ENCODE measurements at places on chromosomes 3 and 15.

- DNase-seq, result no peak
Measured at GRCh38 chr15:32794973-32795372, 77.2 kb downstream of the GREM1 start.

GRCh38 chr15:98800437-98801233 is 152.3 kb downstream of the IGF1R start:
- no peak for DNase-seq

- no peak for DNase-seq
Measured at GRCh38 chr15:85603703-85604102, 191.0 kb downstream of the KLHL25 start.

DNA sequence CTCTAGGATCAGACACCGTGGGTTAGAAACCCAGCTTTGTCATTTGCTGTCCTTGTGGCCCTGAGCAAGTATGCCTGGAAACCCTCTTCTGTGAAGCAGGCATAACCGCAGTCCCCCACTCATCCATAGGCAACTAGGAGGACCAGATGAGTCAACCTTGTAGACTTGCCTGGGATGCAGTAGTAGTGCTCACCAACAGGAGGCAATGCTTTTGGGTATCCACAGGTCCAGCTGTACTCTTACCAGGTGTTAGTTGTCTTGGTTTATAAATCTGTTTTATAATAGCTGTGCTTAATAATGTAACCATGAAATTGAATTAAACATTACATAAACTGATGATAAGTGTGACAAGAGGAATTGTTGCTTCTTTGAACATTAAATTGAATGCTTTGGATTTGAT is 389.3 kb downstream of the IL20RB start:
- DNase-seq, result no peak

DNA sequence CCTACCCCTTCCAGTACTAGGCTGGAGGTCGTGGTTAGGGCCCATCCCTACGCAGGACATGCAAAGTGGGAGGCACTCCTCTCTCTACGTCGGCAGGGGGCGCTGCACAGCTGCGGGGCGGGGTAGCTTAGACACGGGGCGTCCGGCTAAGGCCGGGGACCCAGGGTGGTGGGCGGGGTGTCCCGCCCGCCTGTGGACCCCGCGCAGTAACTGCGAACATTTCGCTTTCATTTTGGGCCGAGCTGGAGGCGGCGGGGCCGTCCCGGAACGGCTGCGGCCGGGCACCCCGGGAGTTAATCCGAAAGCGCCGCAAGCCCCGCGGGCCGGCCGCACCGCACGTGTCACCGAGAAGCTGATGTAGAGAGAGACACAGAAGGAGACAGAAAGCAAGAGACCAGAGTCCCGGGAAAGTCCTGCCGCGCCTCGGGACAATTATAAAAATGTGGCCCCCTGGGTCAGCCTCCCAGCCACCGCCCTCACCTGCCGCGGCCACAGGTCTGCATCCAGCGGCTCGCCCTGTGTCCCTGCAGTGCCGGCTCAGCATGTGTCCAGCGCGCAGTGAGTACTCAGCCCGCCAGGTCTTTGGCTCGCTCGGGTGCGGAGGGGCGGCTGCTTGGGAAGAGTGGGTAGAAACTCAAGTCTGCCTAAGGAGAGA is at the start of gene IL12A:
Gene IL12A (plus strand): TSS at position 219 of the 655 bp plus-strand sequence.
- DNase-seq, result peak; percentile 81

GRCh38 chr3:14631687-14632441 is 19.7 kb upstream of the CCDC174 start:
- no peak for DNase-seq

DNA sequence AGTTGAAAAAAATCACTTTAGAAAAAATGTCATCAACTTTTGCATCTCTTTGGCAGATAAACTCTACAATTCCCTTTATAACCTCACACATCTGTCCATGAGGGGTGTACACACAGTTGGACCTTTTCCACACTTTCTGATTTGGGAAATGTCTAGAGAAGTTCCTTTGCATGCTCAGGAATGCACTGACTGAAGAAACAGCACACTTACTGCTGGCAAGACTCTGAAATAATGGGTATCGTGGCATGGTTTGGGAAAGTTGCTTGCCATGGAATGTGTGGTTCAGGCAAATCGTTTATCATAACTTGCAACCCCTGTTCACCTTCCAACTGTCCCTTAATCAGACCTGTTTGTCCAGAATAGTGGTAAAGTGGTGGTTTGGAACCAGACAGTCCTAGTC is 135.3 kb upstream of the TGFBR2 start:
- DNase-seq, result no peak

DNA sequence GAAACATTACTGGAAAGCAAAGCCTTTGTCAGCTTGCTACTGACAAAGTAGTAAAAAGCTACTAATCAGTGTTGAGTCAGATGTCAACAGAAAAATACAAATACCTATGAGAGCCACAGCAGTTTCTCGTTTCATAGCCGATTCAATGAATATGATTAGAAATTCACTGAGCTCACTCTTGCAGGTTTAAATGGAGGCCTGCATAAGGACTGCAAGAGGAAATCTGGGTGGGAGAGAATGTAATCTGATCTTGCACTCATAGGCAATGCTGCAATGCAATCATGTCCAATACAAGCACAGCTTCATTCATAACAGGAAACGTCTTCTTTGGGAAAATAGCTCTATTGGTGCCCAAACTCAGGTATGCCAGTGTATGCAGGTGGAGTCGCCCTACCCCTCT is 608.8 kb downstream of the ROBO2 start:
- no peak for DNase-seq

GRCh38 chr15:61489571-61489970 is 260.5 kb upstream of the RORA start:
- no peak for DNase-seq

GRCh38 chr3:31661286-31661685 is 128.6 kb downstream of the STT3B start:
- DNase-seq, result no peak

DNA sequence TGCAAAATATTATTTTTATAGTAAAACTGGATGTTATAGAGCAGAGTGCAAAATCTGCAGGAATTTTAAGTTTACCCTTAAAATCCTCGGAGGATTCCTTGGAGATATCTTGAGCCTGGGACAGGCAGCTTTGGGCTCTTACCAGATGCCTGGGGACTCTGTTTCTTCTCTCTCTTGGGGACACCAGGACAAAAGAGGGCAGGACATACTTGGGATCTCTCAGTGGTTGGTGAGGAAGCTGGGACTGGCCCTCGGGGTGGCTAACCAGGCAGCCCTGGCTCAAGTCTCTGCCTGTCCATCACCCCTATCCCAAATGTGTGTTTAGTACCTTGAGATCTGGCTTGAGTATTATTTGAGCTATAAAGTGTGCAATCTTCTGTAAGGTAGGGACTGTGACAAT is 38.6 kb downstream of the TKT start:
- DNase-seq, result no peak

DNA sequence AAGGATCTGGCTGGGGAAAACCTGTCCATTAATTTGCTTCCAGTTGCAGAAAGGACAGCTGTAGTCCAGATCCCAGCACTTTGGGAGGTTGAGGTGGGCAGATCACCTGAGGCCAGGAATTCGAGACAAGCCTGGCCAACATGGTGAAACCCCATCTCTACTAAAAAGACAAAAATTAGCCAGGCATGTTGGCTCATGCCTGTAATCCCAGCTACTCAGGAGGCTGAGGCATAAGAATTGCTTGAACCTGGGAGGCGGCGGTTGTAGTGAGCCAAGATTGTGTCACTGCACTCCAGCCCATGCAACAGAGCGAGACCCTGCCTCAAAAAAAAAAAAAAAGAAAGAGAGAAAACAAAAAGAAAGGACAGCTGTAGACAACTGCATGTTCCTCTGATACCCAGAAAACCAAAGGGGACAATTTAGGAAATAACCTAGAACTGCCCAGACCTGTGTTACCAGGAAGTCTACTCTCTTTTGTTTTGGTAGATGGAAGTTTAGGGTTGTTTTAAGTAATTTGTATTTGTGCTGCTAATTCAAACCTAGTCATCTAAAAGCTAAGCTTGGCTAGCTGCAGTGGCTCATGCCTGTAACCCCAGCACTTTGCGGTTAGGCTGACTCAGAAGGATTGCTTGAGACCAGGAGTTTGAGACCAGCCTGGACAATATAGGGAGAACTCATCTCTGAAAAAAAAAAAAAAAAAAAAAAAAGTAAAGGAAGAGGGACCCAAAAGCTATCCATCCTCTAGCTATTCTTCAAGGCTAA is 22.7 kb downstream of the EXD1 start:
- no peak for DNase-seq

DNA sequence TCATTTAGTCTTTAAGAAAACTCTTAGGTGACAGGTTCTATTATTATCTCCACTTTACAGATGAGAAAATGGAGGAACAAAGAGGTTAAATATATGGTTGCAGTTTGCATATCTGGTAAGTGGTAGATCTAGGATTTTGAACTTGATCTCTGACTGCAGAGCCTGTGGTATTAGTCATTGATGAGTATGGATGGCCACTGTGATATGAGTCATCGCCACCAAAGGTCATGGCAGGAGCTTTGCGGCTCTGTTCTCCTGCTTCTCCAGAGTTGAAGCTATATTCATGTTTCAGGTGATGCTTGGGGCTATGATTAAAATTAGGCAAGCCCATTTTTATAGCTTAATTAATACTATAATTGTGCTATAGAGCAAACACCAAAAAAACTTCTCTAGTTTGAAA is 306.2 kb upstream of the DPPA4 start:
- no peak for DNase-seq

- DNase-seq, result no peak
Measured at GRCh38 chr3:77967621-77968020, 927.7 kb downstream of the ROBO2 start.

- peak; percentile 15 for DNase-seq
Measured at GRCh38 chr3:183253528-183254486, 754 bp downstream of the B3GNT5 start.

- DNase-seq, result no peak
Measured at GRCh38 chr15:62209821-62210220, 44.7 kb upstream of the C2CD4B start.

DNA sequence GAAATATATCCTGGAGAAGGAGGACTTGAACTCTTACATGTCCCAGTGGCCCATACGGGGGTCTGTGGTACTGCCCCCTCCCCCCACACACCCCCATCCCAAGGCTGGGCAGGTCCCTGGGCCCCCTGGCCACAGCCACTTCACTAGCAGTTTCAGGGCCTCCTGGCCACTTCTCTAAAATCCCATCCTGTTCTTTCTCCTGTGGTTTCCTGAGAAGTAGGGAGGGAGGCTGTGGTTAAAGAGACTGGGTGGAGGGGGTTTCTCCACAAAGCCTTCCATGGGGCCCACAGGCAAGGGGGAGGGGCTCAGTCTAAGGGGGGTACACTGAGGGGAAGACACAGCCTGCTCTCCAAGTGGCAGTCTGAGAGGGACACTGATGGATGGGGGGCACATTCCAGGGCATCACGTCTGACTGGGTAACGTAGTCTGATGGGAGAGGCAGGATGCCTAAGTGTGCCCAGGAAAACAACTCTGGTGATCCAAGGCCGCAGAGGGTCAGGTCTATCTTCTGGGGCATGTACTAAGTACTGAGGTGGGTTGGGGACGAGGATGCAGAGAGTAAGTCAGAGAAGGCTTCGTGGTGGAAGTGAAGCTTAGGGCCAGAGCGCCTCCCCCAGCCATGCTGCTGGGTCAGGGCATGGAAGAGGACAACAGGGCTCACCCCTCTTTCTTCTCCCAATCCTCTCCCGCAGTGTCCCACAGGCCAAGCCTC is 48.0 kb upstream of the C15orf39 start:
- DNase-seq, result no peak

- no peak for DNase-seq
Measured at GRCh38 chr15:63449731-63450130, 54.7 kb upstream of the USP3 start.

DNA sequence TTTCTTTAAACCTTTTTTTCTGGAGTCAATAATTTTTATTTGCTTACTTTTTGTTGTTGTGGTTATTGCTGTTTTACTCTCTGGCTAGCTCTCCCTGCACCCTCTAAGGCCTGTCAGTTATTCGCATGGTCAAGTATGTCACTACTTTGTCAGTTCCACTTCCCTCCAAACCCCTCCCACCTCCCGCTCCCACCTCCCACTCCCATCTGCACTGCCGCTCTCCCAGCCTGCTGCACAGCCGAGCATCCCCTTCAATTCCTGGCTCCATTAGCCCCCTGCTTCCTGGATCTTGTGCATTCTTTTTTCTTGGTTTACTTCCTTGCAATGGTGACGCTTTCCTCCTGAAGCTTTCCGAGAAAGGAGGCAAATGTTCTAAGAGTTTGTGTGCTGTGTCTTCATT is 218.0 kb downstream of the XXYLT1 start:
- DNase-seq, result no peak

DNA sequence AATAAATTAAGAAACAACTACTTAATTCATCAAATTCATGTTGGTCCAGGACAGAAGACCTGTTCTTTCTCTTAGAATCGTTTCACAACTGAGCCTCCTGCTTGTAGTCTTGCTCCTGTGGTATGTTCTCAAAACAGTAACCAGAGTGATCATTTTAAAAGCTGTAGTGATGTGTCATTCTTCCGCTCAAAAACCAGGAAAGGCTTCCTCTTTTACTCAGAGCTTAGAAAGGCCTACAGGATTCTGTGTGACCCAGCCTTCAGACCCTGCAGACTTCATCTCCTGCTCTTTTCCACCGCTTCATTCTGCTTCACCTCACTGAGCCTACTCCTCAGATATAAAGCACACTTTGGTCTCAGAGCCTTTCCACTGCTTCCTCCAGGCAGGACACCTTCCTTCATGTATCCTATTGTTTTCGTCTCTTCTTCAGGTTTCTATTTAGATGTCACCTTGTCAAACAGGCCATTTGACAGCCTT is 22.7 kb downstream of the ST6GAL1 start:
- no peak for DNase-seq

DNA sequence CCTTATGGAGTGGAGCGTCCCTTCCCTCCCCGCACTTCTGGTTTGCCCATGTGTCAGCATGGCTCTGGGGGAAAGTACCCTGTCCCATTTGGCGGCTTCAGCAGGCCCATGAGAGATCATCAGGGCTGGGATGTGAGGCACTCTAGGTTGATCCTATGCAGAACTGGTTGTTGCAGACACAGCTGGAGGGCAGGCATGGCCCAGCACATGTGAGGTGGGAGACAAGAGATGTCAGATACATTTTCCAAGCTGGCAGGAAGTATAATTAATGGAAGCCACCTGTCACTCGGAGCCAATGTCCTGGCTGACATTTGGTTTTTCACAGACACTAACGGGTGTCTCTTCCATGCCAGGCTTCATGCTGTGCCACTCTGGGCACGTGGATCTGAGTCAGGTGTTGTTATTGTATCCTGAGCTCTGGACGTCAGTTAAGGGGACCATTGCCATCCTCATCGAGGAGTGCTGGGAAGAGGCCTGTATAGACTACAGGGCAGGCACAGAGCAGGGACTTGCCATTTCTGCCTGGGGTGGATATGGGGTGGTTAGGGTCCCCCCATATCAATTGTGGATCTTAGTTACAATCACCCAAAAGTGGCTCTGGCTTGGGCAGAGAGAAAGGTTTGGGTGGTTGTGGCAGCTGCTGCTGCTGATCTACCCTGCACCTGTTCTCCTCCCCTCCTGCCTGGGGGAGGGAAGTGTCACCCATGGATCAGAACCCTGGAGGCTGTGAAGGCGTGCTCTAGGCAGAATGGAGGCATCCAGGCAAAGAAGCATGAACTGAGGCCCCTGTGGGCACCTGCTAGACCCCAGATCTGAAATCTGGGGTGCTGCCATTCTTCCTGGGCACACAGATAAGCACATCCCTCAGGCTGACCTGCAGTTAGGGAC is 140.7 kb downstream of the FBLN2 start:
- DNase-seq, result no peak

All from stimulated activated naive CD4-positive, alpha-beta T cell treated with Interleukin-2 at 50 U/mL for 16 hours (primary cell).